ENCODE measurements at places on chromosomes 6 and 20.

DNA sequence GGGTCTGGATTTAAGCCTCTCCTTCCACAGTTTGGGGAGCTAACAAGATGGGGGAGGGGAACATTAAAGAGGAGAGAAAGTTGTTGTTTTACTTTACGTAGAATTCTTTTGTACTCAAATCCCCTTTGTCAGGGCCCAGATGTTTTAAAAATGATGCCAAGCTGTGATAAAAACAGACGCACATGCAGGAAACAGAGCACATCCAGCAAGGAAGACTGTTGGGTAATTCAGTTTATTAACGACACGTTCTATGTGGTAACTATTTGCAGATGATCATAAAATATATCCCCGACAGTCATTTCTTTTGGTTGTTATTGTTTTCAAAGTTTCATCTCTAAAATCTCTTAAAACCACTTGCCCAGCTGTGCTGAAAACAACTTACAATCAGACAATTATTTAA lies 307.0 kb upstream of the PRDM1 start:
- no peak for DNase-seq

- no peak for DNase-seq
These were observed 33.2 kb downstream of the DNAAF9 start for GRCh38 chr20:3374296-3374695.

- peak; percentile 92 for DNase-seq
These were observed 16.7 kb upstream of the ENTPD6 start for GRCh38 chr20:25178563-25179438.

DNA sequence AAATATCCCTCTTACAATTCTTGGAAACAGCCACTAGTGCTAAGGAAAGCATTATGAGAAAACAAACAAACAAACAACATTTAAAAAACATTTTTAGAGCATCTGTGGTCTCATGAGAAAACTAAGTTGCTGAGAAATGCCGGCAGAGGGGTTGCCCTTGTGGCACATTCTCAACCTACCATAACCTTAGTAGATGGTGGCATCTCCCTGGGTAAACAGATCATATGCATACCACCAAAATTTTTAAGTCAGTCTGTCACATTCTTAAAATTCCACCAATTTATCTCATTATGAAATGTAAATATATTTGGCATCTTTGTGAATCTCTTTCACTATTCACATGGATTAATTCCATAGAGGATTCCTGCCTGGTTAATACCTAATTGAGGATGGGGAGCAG lies 575.7 kb upstream of the MARCKS start:
- no peak for DNase-seq

- no peak for DNase-seq
These were observed 113.9 kb upstream of the TMEM170B start for GRCh38 chr6:11423667-11424066.
